CD4-positive, alpha-beta T cell treated with Interleukin-10 for 1 hour (primary cell): ENCODE measurements at places on chromosomes 3 and 15.

GRCh38 chr3:116350119-116350733, 95.1 kb downstream of the LSAMP start:
- DNase-seq = no peak

- DNase-seq = peak; percentile 29
Observed at GRCh38 chr3:180680097-180680430, 775 bp upstream of the CCDC39 start.

GRCh38 chr3:155491696-155492095, 198.2 kb upstream of the STRIT1 start:
- no peak for DNase-seq

GRCh38 chr3:70564552-70564951, 252.1 kb upstream of the MDFIC2 start:
- DNase-seq = no peak

- no peak for DNase-seq
Observed at GRCh38 chr15:90862964-90863778, 5.2 kb upstream of the FURIN start.
